Hematopoietic multipotent progenitor cell treated with erythropoietin and hydrocortisone succinate and interleukin-3 and kit ligand, for 4 days (in vitro differentiated cells): ENCODE measurements at places on chromosomes 2 and 18.

DNA sequence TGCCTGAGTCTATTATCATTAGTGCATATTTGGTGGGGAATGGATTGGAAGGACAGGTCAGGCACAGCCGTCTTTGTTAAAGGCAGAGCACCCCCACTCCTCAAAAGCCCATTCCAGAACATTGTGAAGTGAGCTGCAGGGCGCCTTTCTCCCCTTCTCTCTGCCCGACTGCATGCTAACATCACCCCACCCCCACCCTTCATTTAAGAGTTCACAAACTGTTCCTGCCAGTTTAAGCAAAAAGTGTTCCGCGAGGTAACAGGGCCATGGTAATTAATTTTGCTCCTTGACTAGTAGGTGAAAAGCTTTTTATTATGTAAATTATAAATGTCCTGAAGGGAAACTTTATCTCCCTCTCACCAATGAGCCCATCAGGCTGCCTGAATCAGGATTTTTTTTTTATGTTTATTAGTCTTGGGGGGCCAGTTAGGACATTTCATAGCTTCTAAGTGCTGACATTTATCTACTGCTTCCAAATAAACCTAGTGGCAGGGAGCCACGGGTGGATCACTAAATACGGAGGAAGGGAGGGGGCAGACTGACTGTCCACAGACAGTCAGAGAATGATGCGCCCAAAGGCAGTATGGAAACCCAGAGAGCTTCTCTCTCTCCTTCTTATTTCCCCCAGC is 99.4 kb downstream of the FTCDNL1 start:
- no peak for DNase-seq

GRCh38 chr2:27622921-27623384 is 5.9 kb downstream of the CCDC121 start:
- DNase-seq: no peak

- DNase-seq: peak; percentile 74
These were observed 42.6 kb downstream of the TTR start for GRCh38 chr18:31634331-31634713.

DNA sequence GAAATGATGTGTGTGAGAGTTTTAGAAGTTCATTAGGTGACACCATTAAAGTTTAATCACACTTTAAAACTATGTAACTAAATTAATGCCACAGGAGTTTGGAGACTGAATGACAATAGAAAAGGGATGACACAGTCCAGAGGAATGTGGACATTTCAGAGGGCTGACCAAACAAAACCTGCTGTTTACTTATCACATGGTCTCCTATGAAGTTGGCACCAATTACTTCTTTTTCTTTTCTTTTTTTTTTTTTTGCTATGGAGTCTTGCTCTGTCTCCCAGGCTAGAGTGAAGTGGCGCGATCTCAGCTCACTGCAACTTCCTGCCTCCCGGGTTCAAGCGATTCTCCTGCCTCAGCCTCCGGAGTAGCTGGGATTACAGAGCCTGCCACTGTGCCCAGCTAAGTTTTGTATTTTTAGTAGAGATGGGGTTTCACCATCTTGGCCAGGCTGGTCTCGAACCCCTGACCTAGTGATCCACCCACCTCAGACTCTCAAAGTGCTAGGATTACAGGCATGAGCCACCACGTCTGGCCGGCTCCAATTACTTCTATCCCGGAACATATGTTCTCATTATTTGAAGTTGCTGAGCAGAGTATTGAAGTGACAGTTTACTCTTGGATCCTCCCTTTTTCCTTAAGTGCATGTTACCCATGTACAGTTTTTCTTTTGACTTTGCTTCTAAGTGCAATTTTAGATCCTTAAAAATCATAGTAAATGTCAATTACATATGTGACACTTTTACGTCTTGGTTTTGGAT is 4.3 kb downstream of the AGPS start:
- DNase-seq: no peak

DNA sequence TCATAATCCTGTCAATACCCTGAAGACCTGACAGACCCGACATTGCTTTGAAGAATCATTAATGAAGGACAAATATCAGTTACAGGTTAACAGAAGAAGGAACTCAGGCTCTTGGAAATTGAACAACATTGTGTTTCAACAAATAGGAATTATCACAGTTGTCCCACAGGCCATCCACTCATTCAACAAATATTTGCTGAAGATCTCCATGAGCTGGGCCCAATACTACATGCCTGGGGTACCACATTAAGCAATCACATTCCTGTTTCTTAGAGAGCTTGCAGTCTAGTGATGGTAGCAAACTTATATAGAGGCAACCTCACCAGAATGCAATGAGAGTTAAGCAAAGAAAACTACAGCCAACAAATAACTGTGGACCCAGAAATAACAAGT is 671.6 kb upstream of the ACVR2A start:
- DNase-seq: no peak

DNA sequence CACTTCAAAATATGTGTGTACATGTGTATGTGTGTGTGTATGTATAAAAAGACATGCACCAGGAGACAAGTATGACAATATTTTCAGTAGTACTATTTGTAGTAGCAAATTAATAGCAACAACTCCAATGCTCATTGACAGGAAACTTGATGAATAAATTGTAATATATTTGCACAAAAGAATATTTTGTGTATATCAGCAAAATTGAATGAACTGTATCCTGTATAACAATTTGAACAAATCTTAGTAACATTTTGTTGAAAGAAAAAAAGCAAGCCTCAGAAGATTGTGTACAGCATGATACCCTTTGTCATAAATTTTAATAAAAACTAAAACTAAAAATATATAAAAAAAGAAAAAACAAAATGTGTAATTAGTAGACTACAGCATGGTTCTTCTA is 1367.3 kb upstream of the TMEFF2 start:
- no peak for DNase-seq

GRCh38 chr2:168583710-168584521 is 127.8 kb downstream of the CERS6 start:
- peak; percentile 21 for DNase-seq

GRCh38 chr18:3889803-3890202 is 439.8 kb downstream of the TGIF1 start:
- peak; percentile 42 for DNase-seq

DNA sequence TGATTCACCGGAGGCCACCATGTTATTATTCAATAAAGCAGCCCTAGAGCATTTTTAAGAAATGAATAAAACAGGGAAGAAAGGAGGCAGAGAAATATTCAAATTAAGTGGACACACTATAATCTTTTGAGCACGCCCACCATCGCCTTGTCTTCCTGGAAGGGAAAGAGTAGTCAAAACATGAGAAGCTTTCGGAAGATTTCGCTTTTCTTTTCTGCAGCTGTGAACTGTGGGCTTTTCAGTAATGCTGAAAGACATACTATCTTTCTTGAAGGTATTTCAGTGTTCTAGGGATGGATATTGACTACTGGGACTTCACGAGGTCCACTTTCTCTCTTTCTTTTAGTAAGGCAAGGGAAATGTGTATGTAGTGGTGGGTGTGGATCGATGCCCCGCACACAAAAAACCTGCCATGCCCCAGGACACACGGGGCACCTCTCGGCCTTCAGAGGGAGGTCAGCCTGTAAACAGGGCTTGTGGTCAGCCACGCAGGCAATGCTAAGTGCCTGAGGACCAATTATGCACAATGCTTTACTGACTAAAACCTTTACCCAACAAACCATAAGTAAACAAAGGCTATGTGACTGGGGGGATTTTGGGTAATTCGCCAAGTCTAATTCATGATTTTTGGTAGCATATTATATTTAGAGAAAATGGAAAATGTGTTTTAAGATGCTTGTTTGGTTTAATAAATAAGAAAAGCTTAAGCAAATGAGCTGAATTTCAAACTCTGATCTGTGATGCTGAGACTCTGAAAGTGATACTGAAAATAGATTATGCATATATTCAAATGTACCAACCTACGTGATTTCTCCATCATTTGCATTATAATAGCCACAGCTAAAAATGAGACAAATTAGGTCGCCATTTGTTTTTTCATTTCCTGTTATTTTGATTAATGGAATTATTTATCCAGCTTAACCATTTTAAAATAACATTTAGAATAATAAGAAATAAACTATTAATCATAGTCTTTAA is 130.5 kb downstream of the ZNF516 start:
- no peak for DNase-seq

DNA sequence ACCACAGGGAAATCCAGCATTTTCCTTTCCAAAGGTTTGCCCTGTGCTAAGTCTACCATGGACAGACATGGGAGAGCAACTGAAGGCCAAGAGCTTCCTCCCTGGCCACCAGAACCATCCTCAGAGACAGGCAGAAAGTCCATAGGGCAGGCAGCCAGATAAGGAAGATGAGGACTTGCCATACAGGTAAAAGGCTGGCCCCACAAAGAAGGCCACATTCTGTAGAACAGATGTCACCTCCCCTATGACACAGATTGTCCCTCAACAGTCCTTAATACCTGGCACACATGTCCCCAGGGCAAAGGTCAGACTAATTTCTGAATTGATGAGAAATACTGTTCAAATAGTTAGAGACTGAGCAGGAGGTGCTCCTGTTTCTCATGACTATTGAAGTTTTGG is 52.0 kb downstream of the FECH start:
- no peak for DNase-seq

DNA sequence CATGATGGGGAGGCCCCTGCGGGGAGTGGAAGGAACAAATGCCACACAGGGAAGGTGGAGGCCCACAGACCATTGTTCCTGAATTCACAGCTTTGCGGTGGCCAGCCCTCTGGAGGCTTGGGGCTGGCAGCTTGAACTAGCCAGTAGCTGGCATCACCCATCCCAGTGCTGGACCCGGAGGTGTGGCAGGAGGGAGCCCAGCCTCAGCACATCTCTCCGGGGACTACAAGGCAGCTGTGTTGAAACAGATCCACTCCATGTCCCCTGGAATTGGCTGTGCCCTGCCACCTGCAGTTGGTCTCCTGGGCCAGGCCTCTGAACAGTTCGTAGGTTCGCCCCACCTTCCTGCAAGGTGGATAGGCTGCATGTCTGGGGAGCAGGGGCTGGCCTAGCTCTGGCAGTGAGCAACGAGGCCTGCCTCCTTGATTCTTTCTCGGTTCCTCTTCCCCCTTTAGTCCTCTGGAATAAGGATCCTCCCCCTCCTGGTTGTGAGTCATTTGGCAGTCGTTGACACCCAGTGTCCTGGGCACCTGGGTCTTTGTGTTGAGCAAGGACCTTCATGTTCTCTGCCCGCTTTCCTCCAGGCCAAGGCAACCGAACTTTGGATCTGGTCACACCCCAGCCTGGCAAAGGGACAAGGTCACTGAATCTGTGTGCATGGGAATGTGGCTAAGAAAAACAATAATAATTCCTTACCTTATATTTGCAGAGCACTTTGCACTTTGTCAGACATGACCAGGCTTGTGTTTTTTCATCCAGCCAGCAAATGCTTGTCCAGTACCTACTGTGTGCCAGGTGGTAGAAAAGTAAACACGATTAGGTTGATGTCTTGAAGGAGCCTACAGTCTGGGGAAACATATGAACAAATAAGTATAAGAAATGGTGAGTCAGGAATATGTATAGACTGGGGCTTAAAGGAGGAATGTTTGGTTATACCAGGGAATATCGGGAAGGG is 55.0 kb upstream of the MCFD2 start:
- DNase-seq: peak; percentile 39

GRCh38 chr18:59502274-59503175 is 143.5 kb upstream of the LMAN1 start:
- DNase-seq: no peak

DNA sequence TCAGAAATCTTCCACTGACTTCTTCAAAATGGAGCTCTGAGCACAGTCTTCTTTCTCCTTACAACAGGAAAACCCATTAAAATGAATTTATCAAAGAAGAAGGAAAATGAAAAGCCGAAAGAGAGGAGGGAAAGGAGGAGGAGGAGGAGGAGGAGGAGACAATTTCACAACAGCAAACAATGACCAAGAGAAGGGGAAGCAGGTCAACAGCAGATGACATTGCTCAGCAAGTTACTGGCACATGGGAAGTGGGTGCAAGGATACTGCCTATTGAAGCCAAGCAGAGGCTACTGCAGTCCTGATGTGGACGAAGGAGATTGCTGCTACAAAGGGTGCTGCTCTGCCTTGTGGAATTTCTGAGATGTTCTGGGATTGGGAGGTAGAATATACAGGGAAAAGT is 268.2 kb upstream of the FBXO11 start:
- DNase-seq: peak; percentile 46

- no peak for DNase-seq
These were observed 253.2 kb upstream of the RAB12 start for GRCh38 chr18:8356001-8356400.

DNA sequence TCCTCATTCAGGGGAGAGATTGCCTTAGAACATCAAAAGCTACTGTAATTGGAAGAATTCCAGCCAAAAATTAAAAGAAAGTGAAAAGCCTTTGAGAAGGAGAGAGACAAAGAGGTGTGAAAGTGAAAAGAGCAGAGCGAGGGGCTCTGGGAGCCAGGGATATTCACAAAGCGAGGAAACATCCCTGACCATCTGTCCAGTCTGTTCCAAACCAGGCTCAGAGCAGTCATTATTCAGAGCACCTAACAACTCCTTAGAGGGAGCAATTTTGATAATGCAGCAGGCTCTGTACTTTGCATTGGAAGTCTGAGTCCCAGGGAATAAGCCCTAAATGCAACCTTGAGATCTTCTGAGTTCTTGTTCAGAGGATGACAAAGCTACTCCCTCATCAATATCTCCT is 119.1 kb upstream of the LYPD1 start:
- no peak for DNase-seq

DNA sequence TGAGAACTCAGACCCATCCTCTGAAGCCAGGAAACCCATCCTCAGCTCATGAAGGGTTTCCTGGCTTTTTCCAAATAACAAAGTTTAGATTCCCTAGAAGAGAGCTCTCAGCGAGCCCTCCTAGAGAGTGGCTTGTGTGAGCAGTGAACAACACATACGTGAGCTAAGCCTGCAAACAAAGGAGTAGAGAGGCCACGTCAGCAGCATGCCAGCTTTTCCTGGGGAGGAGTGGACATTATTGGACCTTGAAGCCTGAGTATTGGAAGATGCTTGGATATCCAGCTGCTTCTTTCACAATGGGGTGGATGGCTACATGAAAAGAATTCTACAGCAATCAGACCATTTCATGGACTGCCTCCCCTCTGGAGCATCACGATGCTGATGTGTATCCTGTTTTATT is 21.1 kb downstream of the KIF5C start:
- no peak for DNase-seq

GRCh38 chr2:205892251-205892655 is 193.7 kb downstream of the INO80D start:
- no peak for DNase-seq

- no peak for DNase-seq
These were observed 2.1 kb downstream of the TMEM37 start for GRCh38 chr2:119433636-119434327.

GRCh38 chr18:75158465-75159237 is 50.3 kb downstream of the PTGR3 start:
- DNase-seq: no peak
